Pulmonary artery endothelial cell (primary cell): ENCODE measurements at places on chromosomes 2 and 18. TPM values are rescaled to one million over a fixed set of nuclear protein-coding genes. Genes with fewer than 3 reads are reported as not detected.

GRCh38 chr2:8704906-8705305, 23.1 kb downstream of the ID2 start:
- no peak for DNase-seq

DNA sequence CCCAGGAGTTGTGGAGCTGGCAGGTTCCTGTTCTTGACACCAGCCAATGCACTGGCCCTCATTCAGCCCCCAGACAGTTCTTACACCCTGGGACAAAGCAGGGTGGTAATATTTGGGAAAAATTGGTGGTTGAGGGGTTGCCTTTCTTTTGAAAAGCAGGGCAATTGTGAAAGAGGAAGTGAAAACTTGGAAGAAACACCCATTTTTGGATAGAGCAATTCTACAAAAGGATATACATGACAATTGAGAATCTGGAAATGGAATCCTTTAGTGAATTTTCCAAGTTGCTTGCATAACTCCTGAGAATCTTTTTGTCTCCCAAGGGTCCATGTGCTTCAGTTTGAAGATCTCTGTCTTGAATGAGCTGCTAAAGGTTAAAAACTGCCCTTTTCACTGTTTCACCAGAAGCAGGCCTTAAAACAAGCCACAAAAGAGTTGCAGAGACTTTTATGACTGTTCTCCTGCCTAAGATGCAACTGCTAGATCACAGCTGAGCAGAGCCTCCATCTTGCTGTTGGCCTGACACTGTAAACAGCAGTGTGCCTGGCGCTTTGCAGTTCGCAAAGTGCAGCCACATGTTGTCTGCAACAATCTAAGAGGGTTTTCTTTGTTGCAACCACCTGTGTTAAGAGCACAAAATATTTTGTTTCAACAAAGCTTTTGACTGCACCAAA, 11.8 kb downstream of the COL4A4 start:
- DNase-seq, result no peak

- no peak for DNase-seq
Measured at GRCh38 chr2:40087434-40087833, 308.4 kb upstream of the THUMPD2 start.

- no peak for DNase-seq
Measured at GRCh38 chr2:203740871-203741281, 34.4 kb downstream of the CD28 start.

- no peak for DNase-seq
Measured at GRCh38 chr18:3248062-3248657, 559 bp downstream of the MYL12A start.

DNA sequence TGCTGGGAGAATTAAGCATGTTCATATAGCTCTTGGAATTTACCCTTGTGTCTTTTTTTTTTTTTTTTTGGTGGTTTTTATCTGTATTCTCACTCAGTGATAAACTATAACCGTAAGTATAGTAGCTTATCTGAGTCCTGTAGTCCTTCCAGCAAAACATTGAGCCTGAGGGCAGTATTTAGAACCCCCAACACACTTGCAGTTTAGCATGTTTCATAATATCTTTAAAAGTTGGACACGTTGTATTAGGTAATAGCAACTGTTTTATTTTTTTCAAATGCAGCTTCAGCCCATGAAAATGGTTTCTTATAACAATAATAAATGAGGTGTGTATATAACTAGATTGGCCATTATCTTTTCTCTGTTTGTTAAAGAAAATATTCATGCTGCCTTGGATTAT, 603.5 kb upstream of the HS6ST1 start:
- no peak for DNase-seq

- no peak for DNase-seq
Measured at GRCh38 chr18:55485666-55486065, 102.3 kb downstream of the TCF4 start.

GRCh38 chr2:112184121-112184520, 45.9 kb downstream of the FBLN7 start:
- no peak for DNase-seq

DNA sequence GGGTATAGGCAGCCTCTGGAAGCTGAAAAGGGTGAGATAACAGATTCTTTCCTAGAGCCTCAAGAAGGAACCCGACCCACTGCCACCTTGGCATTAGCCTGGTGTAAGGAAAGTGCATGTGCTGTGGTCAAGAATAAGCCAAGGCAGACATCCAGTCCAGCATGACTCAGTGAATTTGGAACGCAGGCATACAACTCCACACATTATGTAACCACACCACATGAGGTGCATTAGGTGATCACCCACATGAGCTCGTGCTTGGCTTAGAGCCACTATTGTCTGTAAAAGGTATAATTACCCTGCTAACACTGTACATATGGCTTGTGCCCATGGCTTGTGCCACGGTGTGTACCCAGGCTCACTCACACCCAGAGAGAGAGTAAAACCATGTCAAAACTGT, 583.7 kb upstream of the HNMT start:
- DNase-seq, result no peak

GRCh38 chr18:58863539-58864145, 1.0 kb upstream of the ZNF532 start:
- DNase-seq, result no peak

- no peak for DNase-seq
Measured at GRCh38 chr2:237446338-237446665, 32.3 kb upstream of the COL6A3 start.

DNA sequence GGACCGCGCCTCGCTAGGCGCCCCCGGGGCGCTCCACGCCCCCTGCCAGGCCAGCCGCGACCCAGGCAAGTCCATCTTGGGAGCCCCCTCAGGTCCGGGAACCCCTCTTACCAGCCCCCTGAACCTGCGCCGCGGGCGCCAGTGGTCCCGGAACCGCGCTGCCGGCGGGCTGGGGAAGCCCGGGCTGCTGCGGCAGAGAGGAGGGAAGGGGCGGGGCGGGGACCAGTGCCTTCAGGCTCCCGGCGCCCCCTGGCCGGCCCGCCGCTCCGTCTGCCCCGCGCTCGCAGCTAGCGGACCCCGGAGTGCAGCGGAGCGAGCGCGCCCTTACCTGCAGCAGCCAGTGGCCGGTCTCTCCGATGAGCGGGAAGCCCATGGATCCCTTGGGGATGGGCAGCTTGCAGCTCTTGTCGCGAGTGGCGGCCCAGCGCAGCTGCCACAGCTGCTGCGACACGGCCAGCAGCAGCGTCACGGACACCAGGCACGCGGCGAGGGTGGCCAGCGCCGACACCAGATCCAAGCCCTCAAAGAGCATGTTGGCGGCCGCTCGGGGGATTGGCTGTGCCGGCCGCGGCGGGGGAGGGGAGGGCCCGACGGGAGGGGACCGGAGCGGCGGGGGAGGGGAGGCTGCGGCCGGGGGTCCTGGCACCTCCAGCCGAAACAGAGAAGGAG, at the start of gene CYP26B1:
Gene CYP26B1, minus strand, starts transcription at position 560 of the 669 bp plus-strand sequence. Its CDS starts 28 bp downstream, at position 532.
- no peak for DNase-seq

DNA sequence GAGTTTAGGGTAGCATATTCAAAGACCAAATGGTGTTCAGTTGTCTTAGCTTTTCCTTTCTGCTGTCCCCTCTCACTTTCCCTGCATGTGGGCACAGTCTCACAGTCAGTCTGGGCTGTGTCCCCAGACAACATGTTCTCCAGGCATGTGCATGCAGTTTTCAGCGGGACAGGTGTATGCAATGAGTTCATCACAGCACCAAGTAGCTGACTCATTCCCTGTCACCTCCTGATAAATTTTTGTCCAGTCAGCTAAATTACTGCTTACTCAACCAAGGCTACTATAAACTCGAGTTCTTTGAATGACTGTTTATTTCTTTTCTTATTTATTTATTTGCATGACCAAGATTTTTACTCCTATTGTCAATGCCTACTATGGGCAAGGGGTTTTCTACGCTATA, 148.8 kb upstream of the CDH19 start:
- DNase-seq, result no peak

DNA sequence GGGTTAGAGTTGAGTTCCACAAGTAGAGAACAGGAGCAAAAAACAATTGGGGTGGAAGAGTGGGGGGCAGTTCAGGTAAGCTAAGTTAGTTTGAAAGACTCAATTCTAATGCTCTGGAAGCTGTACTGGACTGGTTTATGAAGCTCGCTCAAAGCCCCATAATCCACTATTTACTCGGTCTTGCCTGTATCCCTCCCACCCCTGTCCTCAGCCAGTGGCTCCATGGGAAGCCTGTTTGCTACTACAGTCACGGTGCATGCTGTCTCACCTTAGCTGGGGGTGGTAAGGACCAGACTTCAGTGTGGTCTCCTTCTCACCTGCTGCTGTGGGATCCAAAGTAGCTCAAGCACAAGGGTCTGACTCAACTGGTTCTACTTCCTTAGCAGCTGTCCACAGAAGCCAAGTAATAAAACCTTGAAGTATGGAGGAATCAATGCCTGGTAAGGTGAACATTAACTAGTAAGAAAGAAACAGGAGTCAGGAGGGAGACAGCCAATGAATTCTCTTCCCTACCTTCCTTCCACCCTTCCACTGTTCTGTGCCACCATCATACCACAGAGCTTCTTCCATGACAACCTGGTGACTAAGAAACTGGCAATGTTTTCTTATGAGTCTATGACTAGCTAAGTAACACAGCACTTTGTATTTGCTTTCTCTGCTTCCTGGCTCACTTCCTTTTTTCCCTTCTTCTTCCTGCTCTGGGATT, 230.8 kb downstream of the SRBD1 start:
- DNase-seq, result peak; percentile 20

DNA sequence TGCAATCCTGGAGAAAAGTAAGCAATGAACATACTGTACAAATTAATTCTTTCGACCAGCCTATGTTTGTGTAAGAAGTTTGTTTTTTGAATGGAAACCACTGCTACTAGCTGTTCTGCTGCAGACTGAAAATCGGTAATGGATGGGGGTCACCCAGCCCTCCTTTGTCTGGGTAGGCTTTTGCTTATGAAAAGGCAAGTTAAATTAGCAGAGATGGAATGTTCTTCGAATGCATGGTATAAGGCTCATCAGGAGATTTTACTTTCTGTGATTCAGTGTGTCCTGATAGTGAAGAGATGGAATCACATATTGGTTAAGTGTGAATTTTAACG, 53.8 kb downstream of the EEF1B2 start:
- DNase-seq, result no peak

DNA sequence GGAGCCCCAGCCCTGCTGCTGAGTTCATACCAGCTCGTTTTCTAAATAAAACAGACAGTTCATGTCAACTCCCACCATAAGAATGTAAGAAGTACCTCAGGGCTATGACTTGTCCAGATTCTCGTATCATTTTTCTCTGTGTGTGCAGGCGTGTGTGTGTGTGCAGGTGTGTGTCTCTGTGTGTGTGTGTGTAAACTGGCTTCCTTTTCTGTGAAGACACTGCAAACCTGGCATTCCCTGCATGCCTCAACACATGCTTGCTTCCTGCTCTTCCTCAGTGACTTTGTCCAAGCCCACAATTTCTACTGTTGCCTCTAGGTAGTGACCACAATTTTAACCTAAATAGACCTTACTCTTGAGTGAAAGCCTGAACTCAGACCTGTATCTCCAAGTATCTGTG, 879.0 kb downstream of the SLC4A3 start:
- DNase-seq, result no peak

DNA sequence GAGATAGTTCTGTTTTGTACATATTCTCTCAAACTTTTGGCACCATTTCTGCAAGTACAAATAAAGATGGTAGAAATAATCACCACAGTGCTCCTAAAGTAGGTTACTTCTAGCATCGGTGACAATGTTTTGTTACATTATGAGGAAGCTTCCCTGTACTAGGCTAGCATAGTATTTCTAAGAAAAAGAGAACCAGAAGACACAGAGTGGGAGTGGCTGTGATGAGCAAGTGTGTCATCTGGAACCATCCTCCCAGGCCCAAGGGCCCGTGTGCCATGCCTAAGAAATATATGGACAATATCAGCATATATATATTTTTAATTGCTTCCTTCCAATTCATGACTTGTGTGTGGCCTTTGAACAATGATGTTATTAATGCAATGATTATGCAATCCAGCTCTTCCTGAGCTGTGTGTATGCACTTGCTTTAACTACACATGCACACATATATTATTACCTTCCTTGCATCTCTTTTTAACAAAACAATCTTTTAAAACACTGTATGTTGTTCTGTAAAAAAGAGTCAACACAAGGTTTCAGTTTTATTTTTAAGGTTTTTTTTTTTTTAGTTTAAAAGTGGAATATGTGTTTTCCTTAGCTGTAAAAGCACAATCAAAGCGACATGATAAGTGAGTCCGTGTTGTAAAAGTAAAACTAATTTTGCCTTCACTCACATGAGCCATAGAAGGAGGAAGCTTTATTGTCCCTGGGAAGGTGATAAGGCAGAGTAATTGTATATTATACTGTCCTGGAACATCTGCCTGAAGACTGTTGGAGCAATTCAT, 303.9 kb downstream of the ZNF407 start:
- DNase-seq, result no peak

GRCh38 chr2:14417551-14417950, 215.0 kb upstream of the LRATD1 start:
- DNase-seq, result no peak

DNA sequence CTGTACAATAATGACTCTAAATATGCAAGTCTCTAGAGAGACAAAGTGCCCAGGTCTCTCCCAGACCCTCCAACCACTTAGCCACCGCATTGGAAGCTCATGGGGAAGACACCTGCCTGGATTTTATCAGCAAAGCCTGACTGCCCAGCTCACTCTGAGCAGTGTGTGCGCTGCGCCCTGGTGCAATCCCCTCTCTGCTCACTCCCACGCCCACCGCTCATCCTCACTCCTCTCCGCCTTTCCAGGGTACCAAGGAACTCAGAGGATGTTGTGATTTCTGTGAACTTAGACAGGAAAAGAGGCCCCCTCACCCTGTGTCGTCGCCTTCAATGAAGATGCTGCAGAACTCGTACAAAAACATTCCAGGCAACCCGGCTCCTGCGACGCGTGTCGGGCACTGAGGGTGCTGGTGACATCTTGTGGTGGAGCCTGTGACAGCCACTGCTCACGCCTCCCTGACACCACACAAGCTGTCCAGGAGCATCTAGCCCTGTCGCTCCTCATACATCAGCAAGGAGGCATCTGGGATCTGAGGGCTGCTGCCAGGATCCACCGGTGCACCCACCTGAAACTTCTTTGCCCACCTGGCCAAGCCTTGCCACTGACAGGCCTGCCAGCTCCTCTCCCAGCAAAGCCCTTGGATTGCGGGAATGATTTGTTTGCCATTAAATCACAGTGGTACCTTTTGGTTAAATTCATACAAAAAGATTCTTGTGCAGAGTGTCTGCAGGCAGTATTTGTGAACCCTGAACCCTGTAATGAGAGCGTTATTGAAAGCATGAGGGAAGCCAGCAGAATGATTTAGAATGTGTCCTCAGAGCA, 220.4 kb downstream of the ZNF516 start:
- DNase-seq, result no peak

The RUFY4 gene
- not detected in 2 replicates for total RNA-seq

The PARD6G gene
- 0.56 and 0.99 TPM in 2 replicates for total RNA-seq

The INHA gene
- not detected in 2 replicates for total RNA-seq

The SLC19A3 gene
- total RNA-seq, result 0.07 and 0.39 TPM in 2 replicates

The ANKRD30B gene
- total RNA-seq, result not detected in 2 replicates

The TRAPPC8 gene
- 55.1 and 61.4 TPM in 2 replicates for total RNA-seq

The CHRNA1 gene
- 0.11 and 0.73 TPM in 2 replicates for total RNA-seq

The RAMP1 gene
- total RNA-seq, result not detected in 2 replicates

The ALKAL2 gene
- not detected in 2 replicates for total RNA-seq

The ESPNL gene
- total RNA-seq, result under 0.01 TPM in 1 of 2 replicates, not detected in the other

The PARD3B gene
- 8.4 and 13.5 TPM in 2 replicates for total RNA-seq

The SOCS6 gene
- total RNA-seq, result 23.7 and 26.4 TPM in 2 replicates

The COA5 gene
- total RNA-seq, result 21.7 and 23.7 TPM in 2 replicates

The BCL2 gene
- 1.3 and 1.4 TPM in 2 replicates for total RNA-seq

The LOXHD1 gene
- not detected in 2 replicates for total RNA-seq

The LRP2 gene
- total RNA-seq, result under 0.01 and 0.11 TPM in 2 replicates
